ENCODE measurements at places on chromosomes 7 and 10. TPM values are rescaled to one million over a fixed set of nuclear protein-coding genes. Genes with fewer than 3 reads are reported as not detected.

DNA sequence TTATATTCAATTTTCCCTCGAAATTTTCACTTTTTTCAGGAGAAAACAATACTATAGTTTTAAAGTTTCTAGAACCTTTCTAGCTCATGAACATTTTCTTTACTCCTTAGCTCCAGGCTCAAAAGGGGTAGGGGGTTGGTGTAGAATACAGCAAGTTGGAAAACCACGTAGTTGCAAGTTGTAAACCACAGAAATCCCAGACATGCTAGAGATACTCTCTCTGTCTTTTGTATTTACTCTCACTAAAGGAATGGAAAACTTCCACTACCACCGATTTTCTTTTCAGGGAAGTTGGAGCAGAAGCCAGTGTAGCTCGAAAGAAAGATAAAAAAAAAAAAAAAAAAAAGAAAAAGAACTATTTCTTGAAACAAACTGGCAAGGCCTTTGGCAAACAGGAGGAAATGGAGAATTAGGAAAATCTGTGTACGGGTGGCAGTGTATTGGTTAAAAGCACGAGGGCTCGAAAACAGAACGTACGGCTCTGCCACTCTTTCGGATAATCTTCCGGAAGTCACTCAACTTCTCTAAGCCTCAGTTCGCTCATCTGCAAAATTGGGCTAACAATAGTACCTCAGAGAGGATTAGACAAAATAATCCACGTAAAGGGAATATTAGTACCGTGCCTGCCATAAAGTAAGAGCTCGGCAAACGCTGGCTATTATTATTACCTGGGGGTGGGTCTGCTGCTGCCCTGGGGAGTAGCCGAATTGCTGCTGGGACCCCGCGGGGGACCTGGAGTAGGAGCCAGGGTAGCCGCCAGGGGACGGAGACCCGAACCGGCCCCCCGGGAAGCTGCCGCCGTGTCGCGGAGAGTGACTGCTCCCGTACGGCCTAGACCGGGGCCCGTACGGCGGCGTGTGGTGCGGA, 628 bp downstream of the MPLKIP start:
- peak; percentile 4 for DNase-seq

Gene SLC13A1
- polyA plus RNA-seq = not detected

Gene ZYX
- 334 TPM for polyA plus RNA-seq

DNA sequence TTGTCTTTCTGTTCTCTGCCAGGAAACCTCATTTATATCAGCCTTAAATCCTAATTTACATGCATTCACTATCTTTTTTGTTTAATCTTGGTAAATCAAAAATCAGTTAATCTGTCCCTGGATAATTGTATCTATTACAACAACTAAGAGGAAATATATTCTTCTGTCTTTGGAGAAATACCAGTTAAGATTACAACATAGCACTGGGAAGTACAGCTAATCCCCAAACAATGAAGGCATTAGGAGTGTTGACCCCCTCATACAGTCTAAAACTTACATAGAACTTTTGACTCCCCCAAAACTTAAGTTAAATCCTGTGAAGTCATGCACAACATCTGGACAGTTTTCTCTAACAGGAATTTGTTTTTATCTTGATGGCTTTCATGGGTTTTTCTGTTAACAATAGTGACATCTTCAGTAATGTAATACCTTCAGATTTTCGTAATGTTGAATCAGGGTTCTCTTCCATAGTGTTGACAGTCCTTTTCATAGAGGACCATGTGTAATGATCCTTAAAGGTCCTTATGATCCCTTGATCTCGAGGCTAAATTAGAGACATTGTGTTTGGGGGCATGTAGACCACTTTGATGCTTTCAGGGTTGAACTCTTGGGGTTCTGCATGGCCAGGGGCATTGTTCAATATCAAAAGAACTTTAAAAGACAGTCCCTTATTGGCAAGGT, 24.1 kb upstream of the ABCC2 start:
- DNase-seq = peak; percentile 49

- DNase-seq = no peak
These were observed 93.6 kb upstream of the RSU1 start for GRCh38 chr10:16910793-16911164.

Gene WDR11
- polyA plus RNA-seq = 26.6 TPM

Gene OR6V1
- not detected for polyA plus RNA-seq

DNA sequence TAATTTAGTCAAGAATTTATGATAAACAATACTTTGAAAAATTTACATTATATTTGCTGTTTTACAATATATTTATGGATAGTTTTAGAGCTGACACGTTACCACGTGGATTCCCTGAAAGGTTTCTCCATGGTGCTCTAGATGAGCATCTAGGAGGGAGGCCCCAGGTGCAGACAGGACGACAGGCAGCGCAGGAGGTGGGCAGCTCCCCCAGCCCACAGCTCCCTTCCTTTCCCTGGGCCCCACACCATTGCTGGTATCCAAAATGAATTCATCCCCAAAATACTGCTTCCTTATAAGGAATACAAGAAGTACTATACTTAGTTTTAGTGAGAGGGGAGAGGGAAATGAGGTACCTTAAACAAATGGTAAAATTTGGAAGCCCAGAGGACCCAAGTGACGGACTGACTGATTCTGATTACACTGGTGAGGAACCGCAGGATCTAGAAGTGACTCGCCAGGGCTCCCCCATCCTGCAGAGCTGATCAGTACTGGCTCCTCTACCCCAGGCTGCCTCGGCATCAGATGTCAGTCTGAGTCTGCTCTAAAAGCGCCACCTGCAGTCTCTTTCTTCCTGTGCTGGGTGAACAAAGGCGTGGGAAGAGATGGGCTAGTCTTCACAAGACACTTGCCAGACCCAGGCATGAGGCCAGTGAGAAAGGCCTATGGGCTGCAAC, 89.2 kb downstream of the DLG5 start:
- DNase-seq = peak; percentile 78

GRCh38 chr10:10533437-10533836, 484.2 kb upstream of the CELF2 start:
- peak; percentile 49 for DNase-seq

- peak; percentile 92 for DNase-seq
These were observed 123.2 kb downstream of the NRP1 start for GRCh38 chr10:33211106-33211878.

GRCh38 chr10:30229536-30229935, 119.5 kb downstream of the MTPAP start:
- no peak for DNase-seq

DNA sequence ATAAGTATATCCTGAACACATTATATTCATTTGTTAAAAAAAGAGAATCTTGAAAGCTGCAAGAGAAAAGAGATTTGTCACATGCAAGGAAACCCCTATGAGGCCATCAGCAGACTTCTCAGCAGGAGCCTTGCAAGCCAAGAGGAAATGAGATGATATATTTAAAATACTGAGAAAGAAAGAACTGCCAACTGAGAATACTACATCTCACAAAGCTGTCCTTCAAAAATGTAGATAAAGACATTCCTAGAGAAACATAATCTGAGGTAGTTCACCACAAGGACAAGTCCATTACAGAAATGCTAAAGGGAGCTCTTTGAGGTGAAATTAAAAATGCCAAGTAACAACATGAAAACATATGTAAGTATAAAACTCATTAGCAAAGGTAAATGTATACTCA, 224.4 kb upstream of the MBL2 start:
- no peak for DNase-seq

Gene POMZP3
- 5.2 TPM for polyA plus RNA-seq

- DNase-seq = peak; percentile 4
These were observed 76.1 kb downstream of the CYP26A1 start for GRCh38 chr10:93149761-93150160.

DNA sequence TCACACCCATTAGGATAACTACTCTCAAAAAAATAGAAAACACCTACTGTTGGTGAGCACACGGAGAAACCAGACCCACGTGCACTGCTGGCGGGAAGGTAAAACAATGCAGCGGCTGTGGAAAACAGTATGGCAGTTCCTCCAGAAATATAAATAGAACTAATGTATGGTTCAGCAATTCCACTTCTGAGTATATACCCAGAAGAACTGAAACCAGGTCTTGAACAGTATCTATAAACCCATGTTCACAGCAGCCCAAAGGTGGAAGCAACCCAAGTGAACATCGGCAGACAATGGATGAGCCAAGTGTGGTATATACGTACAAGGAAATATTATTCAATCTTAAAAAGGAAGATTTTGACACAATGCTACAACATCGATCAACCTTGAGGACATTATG, 164.7 kb downstream of the ZMYND11 start:
- DNase-seq = no peak

Gene ARL3
- 14.3 TPM for polyA plus RNA-seq

Gene VAX1
- polyA plus RNA-seq = not detected

Gene PNPLA8
- polyA plus RNA-seq = 7.0 TPM

DNA sequence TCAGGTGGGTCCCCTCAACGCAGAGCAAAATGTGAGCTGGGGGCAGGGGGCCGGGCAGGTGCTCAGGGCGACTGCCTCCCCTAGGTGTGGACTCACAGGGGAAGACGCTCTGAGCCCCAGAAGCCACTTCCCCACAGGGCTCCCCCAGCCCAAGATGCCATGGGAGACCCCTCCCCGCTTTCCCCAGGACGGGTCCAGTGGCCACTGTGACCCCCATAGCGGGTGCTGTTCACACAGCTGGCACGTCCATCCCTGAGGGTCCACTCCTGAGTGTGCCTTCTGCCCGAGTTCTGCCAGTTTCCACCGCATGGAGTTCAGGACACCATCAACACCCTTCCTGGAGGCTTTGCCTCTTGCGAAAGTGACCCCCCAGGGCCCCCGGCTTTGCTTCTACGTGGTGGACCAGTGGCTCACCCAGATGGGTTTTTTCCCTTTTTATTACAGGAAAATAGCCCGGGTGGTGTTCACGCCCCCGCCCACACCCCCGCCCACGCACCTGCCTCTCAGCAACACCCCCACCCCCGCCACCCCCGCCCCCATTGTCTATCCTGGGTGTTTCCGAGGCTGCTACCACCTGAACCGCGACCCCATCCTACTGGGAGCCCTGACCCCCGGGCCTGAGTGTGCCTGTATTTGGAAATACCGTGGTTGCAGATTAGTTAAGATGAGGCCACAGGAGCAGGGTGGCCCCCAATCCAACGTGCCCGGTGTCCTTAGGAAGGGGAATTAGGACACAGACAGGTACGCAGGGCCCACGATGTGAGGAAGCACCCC, 32.0 kb downstream of the ADAP1 start:
- DNase-seq = no peak

Gene TBRG4
- polyA plus RNA-seq = 62.0 TPM

Gene FAM25A
- not detected for polyA plus RNA-seq

DNA sequence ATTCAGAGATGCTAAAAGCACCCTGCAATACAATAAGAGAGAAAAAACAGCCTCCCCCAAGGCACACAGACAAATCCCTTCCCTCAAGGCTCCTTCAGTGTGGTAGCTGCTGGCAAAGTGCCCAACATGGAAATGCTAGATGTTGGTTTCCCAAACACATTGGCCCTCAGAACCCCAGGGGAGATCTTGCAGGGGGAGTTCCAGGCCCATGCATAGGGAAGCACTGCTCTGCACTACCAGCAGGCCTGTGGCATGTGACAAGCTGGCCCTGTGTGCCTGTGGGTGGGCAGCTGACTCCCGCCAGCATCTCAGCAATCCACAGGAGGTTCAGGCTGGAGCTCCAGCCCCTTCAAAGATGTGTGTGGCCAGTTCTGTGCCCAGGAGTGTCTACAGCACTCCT, 16.8 kb upstream of the CSGALNACT2 start:
- no peak for DNase-seq

DNA sequence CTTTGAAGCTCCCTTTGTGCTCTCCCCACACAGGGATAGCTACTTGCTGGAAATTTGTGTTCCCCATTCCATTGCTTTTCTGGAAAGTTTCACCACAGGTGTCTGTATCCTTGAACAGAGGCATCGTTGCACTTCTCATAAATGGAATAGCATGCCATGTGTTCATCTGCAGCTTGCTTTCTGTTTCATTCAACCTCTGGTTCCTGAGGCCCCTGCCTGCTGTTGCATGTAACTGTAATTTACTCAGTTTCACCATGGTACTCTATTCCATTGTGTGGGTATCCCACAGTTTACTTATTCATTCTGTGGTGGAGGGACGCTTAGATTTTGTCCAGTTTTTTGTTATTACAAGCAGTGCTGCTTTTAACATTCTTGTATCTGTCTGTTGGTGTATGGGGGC, 32.0 kb downstream of the EEPD1 start:
- no peak for DNase-seq

Gene PLAU
- polyA plus RNA-seq = 283 TPM

Gene DNAJB12
- polyA plus RNA-seq = 23.1 TPM

GRCh38 chr7:68417002-68417401, 1181.3 kb upstream of the AUTS2 start:
- no peak for DNase-seq

Gene ARHGEF35
- polyA plus RNA-seq = not detected

- DNase-seq = no peak
These were observed 143.3 kb upstream of the LRGUK start for GRCh38 chr7:133983685-133984419.

GRCh38 chr7:151003572-151003971, 12.8 kb downstream of the NOS3 start:
- DNase-seq = no peak

DNA sequence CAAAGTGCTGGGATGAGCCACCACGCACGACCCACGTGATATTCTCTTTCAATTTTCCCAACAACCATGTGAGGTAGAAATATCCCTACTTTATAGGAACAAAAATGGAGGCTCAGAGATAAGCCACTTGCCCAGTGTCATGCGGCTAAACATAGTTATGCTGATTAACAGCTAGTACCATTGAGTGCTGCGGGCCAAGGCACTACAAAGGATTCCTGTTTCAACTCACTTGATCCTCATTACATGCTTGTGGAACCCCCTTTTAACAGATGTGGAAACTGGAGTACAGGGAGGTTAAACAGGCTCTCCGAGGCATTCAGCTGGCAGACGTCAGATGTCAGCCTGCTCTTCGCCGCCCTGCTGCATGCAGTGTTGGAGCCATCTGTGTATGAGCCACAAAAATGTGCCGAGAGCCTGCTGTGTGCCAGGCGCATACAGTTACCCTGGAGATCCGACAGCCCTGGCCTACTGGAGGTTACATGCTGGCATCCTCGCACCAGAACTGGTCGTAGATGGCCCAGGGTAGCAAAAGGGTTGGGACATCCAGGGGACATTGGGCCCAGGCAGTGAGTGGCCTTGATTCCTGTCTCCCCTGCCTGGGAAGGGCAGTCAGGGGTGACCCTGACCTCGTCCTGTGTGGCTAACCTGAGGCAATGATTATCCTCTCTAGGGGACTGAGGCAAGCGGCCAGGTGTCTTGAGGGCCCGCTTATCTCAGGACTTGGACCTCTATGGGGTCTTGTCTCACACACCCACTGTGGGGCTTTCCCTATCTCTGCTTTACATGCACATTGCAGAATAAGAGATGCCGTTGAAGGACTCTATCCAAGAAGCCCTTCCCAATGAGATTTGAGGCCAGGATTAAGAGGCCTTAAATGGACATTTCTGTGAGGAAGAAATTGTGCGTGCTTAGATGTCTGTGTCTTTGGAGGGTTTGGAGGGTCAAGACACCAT, 18.5 kb upstream of the SRGN start:
- no peak for DNase-seq

GRCh38 chr7:68014031-68014736, 1017.6 kb downstream of the TYW1 start:
- no peak for DNase-seq

Gene PDIA4
- polyA plus RNA-seq = 221 TPM

GRCh38 chr7:90858546-90858945, 262.4 kb downstream of the CDK14 start:
- no peak for DNase-seq
